ENCODE measurements at places on chromosomes 1 and 21.

GRCh38 chr1:93399781-93400180 is 48.1 kb upstream of the FNBP1L start:
- DNase-seq: no peak

- no peak for DNase-seq
Measured at GRCh38 chr1:52239708-52240001, 97.8 kb downstream of the ZFYVE9 start.

- DNase-seq: no peak
Measured at GRCh38 chr21:32494934-32495709, 82.6 kb downstream of the EVA1C start.

GRCh38 chr1:113515498-113515897 is 125.2 kb downstream of the MAGI3 start:
- no peak for DNase-seq

DNA sequence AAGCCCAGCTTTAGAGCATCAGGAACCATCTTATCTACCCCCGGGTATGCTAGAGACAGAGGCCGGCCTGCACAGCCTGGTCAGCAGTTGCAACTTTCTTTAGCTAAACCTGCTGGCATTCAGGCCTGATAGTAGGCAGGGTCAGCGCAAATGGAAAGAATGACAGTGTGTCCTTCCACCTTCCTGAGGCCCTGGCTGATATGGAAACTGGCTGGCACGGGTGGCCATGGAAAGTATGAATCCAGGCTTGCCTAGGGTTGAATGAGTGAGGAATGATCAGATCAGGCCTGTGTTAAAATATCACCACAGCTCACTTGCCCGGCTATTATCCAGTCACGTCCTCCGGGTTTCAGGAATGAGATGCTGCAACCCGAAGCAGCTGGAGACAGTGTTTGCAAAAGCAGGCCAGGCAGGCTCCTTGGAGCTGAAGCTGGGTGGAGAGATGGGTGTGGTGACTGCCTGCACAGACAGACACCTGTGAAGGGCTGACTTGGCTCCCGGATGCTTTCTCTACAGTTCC is 34.7 kb downstream of the RCAN1 start:
- DNase-seq: no peak

DNA sequence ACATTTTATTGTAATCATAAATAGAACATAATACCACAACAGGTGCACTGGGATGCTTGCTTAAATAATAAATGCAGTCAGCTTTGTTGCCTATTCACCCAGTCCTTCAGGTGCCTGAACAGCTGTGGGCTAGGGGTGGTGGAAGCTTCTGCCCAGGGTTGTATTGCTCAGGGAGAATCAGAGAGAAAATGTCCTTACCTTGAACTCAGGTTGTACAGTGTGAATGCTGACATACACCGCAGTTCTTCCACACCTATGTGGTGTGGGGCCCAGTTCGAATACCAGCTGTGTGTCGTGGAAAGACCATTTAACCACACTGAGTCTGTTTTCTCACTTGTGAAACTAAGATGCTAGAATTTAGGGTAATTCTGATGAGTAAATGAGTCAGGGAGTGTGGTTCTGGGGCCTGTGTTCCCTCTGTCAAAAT is 115.7 kb upstream of the ATP1A1 start:
- DNase-seq: no peak

DNA sequence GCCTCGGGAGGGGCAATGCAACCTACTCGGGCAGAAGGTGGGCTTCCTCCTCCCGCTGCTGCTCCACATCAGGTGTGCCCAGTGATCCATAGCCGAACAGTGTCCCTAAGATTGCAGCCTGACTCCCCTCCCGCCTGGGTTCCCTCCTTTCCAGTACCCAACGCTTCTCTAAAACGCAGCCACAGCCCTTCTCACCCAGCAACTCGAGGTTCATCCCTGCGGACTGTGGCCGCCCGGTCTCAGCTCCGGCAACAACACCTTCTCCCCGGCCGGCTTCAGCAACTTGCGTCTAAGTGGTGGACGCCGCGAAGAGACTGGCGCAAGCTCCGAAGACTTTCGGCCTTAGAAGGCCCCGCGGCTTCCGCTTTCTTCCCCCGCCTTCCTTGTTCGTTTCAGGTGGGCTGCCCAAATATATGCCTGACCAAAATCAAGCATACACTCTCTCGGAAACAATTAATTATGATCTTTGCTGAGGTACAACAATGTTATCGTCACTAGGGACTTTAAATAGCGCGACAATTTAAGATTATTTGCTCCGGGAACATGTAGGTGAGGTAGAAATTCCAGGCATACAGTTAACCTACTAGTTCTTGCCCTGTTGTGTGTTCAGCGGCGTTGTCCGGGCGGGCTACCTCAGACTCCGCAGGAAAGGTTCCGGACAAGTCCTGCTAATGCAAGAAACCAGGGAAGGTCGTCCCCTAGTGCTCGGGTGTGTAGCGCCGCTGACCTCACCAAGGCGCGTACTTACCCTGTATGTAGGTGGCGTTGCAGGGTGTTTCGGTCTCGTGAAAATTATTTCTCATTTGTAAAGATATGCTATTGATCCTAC is at the start of gene RBBP5:
Gene RBBP5, minus strand, starts transcription at position 319 of the 829 bp plus-strand sequence. Its CDS starts 105 bp downstream, at position 214.
- peak; percentile 93 for DNase-seq

- DNase-seq: no peak
Measured at GRCh38 chr21:17793246-17794123, 25.7 kb downstream of the C21orf91 start.

GRCh38 chr1:11531314-11531870 is 52.4 kb downstream of the DISP3 start:
- DNase-seq: no peak

DNA sequence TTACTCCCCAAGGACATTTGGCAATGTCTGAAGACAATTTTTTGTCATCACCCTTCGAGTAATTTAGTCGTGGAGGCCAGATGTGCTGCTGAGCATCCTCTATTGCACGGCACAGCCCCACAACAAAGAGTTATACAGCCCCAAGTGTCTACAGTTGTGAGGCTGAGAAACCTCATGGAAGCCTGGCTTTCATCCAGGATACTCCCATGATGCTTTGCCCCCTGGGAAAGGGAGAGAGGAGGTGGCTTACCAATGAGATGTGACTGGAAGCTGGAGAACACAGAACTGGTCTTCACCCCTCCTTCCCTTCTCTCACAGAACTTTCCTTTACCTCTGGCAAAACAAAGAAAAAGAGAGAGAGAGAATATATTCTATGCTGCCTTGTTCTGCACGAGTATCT is 150.9 kb upstream of the VAMP3 start:
- no peak for DNase-seq

- DNase-seq: no peak
Measured at GRCh38 chr1:155777582-155777981, 79.4 kb downstream of the GON4L start.

DNA sequence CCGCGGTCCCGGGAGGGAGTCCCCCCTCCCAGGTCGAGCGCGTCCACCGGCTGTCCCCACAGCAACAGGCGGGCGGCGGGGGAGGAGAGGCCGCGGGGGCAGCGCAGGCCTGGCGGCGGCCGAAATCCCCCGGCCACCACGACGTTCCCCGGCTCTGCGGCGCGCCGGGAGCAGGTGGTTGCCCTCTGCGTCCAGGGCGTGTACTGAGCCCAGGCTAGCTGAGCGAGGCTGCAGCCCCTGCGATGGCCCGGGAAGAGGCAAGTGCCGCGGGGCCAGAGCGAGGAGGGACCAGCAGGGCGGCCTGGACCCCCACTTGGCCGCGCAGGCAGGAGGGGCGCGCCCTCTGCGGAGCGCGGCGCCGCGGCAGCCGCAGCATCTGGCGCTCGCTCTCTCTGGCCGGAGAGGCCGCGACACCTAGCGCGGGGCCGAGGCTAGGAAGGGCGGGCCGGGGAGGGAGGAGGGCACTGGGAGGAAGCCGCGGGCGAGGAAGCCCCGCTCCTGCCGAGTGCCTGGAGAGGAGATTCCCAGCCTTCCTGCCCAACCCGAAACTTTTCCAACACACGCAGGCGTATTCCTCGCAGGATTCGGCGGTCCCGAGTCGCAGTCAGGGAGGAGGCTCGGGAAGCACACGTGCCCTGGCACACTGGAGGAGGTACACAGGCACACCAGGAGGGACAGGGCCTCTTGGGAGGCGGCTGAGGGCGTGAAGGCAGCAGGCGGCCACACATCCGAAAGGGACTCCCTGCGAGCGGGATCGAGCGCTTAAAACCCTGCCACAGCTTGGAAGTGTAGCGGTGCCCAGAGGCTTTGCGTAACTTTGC is 4.9 kb upstream of the PROX1 start:
- DNase-seq: no peak

GRCh38 chr1:201899683-201900429 is 11.2 kb downstream of the SHISA4 start:
- no peak for DNase-seq

- DNase-seq: no peak
Measured at GRCh38 chr1:54995013-54995760, 3.5 kb upstream of the BSND start.

DNA sequence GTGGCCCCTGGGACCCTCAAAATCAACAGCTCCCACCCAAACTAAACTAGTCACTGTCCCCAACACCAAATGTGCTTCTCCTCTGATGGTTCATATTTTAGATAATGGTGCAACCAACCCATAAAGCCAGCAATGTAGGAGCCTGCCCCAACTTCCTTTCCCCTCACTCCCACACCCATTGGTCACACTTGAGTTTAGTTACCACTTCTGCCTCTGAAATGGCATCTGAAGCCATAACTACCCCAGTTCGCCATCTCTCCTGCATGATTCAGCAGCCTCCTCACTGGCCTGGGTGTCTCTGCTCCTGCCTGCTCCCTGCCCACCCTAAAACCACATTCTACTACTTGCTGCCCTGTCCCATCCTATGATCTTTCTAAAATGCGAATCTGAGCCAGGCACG is 3.4 kb upstream of the CDCP2 start:
- DNase-seq: no peak

GRCh38 chr1:27951396-27951795 is 8.4 kb upstream of the XKR8 start:
- no peak for DNase-seq

- DNase-seq: peak; percentile 28
Measured at GRCh38 chr1:39657923-39658485, 13.9 kb downstream of the NT5C1A start.

DNA sequence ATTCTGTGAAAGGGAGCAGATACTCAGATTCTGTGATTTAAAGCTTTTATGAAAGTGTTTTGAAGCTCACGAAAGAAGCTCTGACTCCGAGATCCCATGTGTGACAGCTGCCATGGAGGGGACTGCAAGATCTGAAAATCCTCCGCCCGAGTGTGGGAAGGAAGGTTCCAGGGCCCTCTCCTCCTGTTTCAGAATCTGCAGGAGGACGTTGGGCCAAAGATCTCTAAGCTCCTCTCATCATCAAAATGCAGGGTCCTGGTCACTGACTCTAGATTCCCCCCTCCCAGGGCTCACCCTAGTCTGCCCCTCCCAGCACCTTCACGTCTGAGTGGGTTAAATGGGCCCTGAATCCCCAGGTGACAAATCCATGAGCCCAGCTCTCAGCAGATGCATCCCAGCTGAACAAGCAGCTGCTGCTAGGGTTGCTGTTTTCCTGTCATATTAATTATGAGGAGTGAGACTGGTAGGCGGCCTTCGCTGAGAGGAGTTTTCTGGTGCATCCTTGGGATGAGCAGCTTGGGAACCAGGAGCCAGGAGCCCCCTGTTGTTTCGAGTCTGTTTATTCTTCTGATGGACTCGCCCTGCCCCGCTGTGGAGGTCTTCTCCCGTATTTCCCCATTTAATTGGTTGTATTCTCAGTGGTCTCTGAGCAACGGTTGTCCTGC is 402.0 kb downstream of the MATN1 start:
- DNase-seq: no peak

- DNase-seq: no peak
Measured at GRCh38 chr1:117981455-117982192, 52.1 kb downstream of the WDR3 start.

- no peak for DNase-seq
Measured at GRCh38 chr21:42146821-42147220, 72.1 kb upstream of the ABCG1 start.

DNA sequence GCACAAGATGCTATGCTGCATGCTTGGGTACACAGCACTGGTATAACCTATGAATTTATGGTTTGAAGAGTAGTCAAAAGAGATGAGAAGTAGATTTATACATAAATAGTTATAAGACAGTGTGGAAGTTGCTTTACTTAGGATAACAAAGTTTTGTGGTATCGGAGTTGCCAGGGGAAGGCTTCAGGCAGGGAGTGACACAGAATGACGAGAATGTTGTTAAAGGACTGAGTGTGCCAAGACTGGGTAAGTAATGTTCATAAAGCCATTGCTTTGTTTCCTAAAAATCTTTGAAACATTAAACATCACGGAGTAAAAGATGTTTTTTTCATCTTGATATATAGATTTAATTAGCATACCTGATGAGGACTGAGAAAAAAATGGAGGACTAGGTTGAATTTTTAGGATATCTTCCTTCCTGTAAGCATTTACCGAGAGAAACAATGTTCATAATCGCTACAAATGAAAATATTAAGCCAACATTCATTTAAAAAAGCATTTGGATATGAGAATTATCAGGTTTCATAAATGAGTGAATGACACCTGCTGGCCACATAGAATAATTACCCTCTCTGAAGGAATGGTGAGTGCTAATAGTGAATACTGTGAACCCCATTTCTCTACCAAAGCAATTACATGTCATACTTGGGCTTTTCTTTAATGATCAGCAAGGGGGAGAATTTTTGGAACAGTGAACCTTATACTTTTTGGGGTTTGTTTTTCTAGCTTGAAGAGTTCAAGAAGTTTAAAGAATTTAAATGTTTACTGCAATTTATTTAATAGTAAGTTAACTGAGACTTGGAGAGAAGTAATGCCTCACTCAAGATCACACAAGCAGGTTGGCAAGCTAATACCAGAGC is 28.4 kb downstream of the EXTL2 start:
- DNase-seq: no peak

All from activated T-helper 1 cell treated with Interleukin-2 at 50 U/mL for 16 hours (primary cell).